Islet precursor cell (in vitro differentiated cells): ENCODE measurements at places on chromosomes 6 and 20.

DNA sequence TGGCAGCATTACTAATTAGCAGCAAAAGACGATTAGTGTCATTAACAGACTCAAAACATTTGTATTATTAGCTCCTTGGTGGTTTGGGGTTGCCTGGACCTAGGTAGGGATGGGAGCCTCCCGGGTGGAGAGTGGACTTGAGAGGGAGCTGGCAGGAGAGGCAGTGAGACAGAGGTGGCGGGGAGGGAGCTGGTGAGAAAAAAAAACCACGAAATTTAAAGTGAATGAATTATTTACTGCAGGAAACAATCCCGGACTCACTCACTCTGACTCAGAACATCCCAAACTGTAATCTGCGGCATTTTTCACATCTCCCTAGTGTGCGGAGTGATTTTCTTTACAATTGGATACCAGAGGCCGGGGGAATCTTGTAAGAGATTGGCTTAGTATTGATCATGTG lies 14.3 kb upstream of the CDH22 start:
- DNase-seq = no peak

GRCh38 chr20:44198872-44199271 lies 11.7 kb downstream of the OSER1 start:
- DNase-seq = no peak

DNA sequence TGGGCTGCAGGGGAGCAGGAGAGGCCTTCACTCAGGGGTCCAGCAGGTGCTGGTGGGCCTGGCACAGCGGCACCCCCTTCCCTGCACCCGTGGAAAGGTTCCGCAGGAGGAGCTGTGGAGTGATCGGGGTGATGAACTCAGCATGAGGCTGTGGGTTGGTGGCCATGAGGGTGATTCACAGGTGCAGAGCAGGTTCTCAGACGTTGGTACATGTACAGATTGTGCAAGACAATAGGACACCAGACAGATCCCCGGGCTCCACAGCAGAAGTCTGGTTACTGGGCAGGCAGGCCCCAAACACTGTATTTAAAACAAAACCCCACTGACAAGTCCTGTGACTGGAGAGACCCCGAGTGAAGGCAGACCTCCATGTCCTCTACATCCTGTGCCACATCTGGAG lies 151.6 kb upstream of the CDH4 start:
- DNase-seq = no peak

- DNase-seq = no peak
Measured at GRCh38 chr6:150236544-150236943, 93.7 kb downstream of the PPP1R14C start.

DNA sequence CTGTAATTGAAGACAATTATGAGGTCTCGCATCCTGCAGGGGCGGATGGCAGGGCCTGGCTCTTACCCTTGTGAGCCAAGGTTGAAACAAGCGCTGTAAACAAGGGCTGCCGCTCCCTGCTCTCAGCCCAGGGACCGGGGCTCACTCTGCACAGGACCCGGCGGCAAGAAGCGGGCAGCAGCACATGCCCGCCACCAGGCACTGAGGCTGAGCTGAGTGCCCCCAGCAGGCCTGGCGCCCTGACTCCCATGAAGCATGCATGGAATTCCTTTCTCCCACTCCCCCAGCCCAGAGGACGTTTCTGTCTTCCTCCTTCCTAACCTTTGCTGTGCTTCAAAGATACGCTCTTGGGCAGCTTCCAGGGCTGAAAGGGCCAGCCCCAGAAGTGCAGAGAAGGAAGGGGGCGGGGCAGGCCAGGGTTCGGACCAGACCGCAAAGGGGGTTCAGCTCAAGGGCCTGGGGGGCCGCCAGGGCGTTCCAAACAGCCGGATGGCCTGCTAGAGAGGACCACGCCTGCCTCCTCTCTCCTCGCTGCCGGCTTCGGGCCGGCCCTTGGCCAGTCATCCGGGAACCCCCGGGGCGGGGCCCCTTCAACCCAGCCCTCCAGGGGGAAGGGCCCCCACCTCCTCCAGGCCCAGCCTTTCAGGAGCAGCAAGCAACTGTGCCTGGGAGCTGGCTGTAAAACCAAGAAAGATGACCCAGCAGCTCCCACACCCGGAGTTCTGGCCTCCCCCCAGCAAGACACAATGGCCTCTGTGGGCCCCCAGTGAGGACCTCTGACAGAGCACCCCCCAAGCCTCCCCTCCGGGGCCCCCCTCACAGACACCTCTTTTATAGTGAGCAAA lies 109.9 kb downstream of the NOL4L start:
- DNase-seq = peak; percentile 90

DNA sequence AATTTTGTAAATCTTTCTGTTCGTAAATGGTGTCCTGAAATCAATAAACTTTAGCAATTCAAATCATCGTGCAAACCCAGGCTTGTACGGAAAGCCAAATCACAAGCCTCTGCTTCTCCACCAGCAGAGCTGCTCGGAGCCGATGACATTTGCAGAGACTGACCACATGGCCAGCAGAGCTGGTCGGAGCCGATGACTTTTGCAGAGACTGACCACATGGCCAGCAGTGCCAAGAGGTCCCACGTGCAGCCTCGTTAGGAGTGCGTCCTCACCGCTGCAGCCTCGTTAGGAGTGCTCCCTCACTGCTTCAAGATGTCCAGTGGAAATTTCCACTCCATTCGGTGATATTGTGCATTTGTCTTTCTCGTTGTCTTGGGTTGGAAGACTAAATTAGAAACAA lies 28.5 kb downstream of the SMOC2 start:
- DNase-seq = no peak

GRCh38 chr6:163253556-163254213 lies 160.8 kb upstream of the QKI start:
- DNase-seq = no peak

DNA sequence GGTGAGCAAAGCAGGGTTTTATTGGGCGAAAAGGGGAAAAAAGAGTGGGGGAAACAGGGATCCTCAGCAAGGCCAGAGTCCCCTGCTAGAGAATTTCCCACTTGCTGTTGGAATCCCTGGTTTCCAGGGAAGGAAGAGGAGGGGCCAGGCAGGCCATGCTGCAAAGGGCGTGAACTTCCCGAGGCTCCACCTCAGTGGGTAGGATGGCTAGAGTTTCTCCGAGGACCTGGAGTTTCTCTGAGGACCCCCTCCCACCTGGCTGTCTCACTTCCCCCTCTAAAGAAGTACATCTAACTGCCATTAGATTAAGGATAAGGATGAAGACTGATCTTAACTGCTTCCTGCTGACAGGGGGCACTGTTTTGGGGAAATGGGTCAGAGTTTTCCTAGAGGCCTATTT lies 1239.3 kb upstream of the GJE1 start:
- DNase-seq = no peak

GRCh38 chr6:111200350-111201243 lies 113.3 kb downstream of the SLC16A10 start:
- no peak for DNase-seq

DNA sequence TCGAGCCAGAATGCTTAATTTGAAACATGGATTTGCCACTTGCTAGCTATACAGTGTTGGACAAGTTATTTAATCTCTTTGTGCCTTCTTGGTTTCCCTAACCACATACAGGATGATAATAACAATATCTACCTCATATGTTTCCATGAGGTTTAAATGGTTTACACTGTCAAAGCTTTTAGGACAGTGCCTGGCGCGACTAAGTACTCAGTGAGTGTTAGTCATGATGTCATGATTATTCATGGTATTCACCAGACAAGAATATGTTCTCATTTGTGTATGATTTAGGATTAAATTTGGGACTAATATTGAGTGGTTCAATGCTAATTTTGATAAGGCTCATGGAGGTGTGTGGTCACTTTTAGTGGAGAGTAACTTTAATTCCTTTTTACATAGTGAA lies 167.4 kb downstream of the EYA4 start:
- no peak for DNase-seq

GRCh38 chr20:35854713-35855348 lies 83.0 kb downstream of the PHF20 start:
- no peak for DNase-seq

DNA sequence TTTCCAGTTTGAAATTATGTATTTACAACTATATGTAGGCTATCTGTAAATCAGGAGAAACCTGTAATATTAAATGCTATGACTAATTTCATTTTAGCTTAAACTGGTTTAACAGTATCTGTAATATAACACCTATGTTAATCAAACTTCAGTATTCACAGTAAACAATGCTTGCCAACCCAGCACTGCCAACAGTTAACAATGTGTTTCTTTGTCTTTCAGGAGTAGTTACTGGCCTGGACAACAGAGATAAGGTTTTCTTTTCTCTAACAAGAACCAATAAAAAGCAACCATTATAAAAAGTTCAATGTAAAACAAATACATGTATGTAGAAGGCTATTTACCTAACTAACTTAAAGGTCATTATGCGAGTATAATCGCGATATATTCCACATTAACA lies 158.8 kb downstream of the CDK19 start:
- no peak for DNase-seq

DNA sequence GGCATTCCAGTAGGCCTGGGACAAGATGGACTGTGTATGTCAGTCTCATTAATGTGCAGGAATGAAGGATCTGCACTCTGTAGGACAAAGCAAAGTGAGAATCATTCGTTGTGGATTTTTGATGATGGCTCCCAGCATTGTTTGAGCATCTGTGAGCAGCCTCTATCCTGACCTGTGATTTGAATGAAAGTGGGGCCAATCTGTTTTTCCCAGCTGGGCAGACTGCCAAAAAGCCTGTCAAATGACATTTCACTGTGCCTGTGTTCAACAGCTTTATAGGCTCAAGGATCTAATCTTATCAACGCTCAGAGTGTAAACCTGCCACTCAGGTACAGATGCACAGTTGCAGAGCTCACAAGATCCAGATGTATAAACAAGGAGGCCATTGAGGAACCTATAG lies 86.7 kb upstream of the SYNDIG1 start:
- DNase-seq = no peak

GRCh38 chr6:88982720-88983119 lies 19.3 kb upstream of the RNGTT start:
- DNase-seq = no peak

GRCh38 chr6:71531841-71532240 lies 243.2 kb downstream of the OGFRL1 start:
- DNase-seq = peak; percentile 67

DNA sequence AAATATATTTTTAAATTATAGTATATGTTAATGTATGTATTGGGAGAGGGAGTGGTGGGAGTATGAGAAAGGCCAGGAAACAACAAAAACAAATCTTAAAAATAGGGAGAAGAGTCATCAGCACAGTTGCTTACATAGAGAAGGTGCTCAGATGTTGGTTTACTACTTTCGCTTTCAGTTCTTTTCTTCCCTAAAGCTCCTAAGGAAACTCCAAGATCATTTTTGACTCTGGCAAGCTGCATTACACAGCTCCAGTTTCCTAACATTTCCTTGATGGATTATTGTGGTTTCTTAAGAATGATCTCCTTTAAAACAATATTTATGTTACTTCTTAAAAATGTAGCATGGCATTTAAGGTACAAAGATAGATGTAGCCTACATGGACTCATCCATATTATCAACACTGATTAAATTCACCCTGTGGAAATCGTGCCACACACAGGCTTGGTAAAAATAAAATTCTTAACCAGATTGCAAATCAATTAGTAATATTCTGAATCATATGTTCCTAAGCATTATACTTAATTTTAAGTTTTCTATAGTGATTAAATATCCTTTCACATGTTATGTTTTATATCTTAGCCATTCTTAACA lies 118.0 kb upstream of the MAN1A1 start:
- no peak for DNase-seq

DNA sequence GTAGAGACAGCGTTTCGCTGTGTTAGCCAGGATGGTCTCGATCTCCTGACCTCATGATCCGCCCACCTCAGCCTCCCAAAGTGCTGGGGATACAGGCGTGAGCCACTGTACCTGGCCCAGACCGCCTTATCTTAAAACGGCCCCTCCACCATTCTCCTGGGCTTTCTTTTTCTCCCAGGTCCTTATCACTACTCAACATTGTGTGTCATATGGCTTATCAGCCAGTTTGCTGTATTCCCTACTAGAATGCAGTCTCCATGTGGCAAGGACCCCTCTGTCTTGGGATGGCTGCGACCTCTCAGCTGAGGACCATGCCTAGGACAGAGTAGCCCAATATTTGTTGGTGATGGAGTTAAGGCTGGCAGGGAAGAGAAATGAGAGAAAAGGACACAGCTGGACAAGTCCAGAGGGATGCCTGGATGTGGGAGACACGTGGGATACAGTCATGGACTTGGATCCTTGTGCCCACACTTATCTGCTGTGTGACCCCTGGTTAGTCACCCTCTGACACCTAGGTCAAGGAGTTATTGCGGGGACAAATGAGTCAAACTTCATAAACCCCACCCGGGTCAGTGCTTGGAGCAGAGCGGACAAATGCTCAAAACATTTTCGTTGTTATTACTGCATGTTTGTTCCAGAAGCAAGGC lies 24.0 kb downstream of the ADA start:
- peak; percentile 36 for DNase-seq

DNA sequence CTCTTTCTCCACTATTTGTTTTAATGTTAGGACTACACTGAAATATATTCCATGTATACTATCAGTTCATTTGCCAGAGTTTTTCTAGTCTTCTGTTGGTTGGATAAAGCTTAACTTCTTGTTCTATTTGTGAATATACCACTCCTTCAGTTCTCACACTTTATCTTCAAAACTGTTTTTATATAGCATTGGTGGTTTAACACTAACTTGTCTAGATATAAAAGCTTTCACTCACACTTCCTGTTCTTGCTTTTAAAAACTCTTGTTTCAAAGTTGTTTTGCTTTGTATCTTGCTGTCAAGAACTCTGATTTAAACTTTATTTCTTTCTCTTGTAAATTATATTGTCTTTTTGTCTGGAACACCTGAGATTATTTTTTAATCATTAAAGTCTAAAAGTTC lies 226.8 kb upstream of the TENT5A start:
- no peak for DNase-seq

DNA sequence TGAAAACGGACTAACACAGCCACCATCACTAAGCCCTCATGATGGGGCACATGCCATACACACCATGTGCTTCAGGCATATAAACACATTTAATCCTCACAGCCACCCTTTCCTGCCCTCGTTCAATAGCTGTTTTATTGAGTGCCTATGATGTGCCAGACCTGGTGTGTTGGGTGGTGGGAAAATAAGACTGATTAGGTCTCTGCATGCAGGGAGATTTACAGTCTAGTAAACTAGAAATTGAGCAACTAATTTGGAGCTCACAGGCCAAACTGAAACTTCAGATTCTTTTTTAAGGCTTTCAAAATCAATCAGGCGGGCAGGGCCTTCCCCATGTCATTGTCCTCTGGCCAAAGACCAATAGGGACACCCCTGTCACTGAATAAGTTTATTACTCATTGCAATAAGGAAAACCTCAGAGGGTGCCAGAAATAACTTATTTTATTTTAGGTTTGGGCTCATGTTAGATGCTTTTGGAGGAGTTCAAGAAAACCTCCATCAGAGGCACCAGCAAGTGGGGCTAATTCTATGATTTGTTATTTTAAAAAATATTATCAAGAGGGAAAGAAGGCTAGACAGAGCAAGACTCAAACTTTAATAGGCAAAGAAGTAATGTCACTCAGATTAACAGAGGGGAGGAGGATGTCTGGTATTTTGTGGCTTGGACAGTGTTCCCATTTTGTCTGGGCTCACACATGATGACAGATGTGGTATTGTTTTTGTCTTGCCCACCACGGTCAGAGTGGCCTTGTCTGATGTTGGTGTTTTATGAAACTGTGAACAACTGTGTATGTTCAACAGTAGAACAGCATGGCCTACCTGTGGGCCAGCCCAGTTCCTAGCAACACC lies 12.0 kb downstream of the ZFP64 start:
- DNase-seq = no peak

- DNase-seq = no peak
Measured at GRCh38 chr6:166277892-166278578, 30.2 kb downstream of the PRR18 start.
